ENCODE measurements at places on chromosomes 1 and 21.

DNA sequence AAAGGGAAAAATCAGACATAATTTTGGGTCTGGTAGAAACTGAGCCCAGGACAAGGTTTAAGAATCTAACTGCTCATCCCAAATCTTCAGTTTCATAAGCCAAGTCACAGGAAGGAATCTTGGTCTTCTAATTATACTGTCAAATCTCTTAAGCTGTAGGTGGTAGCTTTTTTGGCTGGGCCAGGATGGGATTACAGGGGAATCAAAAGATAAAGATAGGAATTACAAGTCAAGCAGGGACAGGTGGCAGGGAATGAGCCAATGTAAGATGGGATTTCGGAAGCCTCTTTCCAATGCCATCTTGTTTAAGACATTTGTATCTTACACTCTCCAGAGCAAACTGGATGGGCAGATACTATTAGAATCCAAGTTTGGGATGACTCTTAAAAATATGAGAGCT, 383.5 kb downstream of the KCNH1 start:
- DNase-seq: no peak

DNA sequence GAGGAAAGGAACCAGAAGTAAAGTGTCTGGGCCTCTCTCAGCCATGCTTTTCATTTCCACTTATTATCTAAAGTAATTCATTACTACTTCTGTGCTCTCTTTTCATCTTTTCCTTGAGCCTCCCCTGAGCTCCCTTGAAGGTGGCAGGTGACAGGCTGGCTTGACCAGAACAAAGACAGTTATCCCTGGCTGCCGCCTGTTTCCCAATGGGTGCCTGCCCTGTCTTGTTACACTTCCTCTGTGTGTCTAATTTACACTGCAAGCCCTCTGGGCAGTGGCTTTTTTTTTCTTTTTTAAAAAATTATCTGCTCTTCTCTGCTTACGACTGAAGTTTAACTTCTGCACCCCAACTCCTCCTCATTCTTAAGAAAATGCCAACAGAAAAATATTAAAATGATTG, 113.4 kb downstream of the NGF start:
- no peak for DNase-seq

DNA sequence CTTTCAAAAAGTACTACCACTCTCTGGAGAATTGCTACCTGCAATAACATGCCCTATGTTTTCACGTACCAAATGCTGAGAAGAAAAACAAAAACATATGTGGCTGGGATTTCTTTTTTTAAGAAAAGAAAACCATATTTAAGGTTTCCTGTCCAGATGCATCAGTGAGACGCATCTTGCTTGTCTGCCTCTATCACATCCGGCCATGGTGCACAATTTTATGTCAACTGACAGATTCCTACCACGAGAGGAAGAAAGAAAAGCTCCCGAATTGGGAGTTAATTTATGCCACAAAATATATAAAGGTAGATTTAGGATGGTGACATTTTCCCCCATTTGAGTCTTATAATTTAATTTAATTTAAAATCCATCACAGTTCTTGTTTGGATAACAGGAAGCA, 62.3 kb upstream of the COL24A1 start:
- no peak for DNase-seq

- no peak for DNase-seq
These were observed 17.5 kb downstream of the PTGFRN start for GRCh38 chr1:116927049-116927798.

DNA sequence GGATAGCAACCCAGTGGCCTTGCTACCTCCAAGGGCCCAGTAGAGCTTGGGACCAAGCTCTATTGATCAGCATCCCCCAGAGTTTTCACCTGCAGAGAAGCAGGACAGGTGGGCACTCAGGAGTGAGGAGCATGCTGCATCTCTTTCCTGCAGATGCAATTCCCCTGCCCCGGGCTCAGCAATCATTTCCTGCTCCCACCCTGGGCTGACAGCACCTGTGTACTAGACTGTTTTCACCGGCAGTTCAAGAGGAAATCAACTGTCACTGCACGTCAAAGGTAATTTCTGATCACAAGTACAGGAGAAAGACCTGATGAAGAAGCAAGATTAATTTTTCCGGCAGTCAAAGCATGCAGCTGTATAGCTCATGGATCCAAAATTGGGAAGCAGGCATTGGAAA, 8.8 kb upstream of the NT5C1A start:
- DNase-seq: no peak

GRCh38 chr1:221165839-221166500, 286.7 kb downstream of the HLX start:
- no peak for DNase-seq

DNA sequence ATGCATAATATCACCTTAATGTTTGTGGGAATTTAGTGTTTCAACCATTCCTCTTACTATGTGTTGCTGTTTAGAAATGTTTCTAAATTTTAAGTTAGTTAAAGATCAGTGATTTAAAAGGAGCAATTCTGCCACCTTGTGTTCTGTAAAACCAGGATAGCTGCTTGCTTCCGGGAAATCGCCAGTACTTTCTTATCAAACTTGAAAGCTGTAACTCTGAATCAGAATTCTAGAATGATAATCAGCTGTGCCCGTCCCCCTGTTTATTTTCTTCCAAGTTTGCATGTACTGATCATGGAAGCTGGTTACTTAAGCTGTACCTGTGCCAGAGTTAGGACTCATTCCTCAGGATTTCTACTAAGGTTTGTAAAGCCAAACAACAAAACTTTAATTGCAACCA, 656.4 kb downstream of the LTN1 start:
- DNase-seq: no peak

GRCh38 chr1:247548092-247548491, 842 bp upstream of the GCSAML start:
- no peak for DNase-seq

GRCh38 chr1:192573499-192573898, 2.1 kb upstream of the RGS1 start:
- DNase-seq: no peak

- DNase-seq: no peak
These were observed 3.5 kb upstream of the PIGV start for GRCh38 chr1:26784023-26784871.

- no peak for DNase-seq
These were observed 161.8 kb downstream of the CDC42BPA start for GRCh38 chr1:227156520-227156919.

- no peak for DNase-seq
These were observed 5.7 kb upstream of the FTCD start for GRCh38 chr21:46160907-46161632.

Measured in GM13976 (cell line).